NCI-H1417 (cell line): ENCODE measurements at places on chromosomes 3 and 15.
A peak's percentile ranks its signal among the peaks of the same experiment; 100 is the strongest.

GRCh38 chr3:16090706-16091105 is 83.8 kb upstream of the GALNT15 start:
- no peak for DNase-seq

GRCh38 chr3:183354325-183354831 is 74.0 kb downstream of the MCF2L2 start:
- no peak for DNase-seq

DNA sequence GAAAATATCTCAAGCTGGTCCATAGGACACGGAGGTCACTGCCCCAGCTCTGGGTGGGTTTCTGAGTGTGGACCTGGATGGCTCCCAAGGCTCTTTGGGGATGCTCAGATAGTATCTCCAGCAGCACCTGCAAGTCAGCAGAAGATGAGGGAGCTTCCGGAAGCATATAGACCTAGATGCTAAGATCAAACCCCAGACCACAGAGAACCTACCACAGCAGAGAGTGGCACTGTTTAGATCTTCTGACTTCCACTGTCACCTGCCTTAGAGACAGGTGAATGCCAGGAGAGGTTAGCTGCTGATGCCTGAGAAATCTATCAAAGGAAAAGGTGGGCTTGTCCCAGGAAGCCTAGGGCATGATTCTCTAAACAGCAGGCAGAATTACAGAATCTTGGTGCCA is 105.7 kb upstream of the TRPM1 start:
- DNase-seq: no peak

- no peak for DNase-seq
Measured at GRCh38 chr3:179100652-179101051, 29.0 kb upstream of the ZMAT3 start.

DNA sequence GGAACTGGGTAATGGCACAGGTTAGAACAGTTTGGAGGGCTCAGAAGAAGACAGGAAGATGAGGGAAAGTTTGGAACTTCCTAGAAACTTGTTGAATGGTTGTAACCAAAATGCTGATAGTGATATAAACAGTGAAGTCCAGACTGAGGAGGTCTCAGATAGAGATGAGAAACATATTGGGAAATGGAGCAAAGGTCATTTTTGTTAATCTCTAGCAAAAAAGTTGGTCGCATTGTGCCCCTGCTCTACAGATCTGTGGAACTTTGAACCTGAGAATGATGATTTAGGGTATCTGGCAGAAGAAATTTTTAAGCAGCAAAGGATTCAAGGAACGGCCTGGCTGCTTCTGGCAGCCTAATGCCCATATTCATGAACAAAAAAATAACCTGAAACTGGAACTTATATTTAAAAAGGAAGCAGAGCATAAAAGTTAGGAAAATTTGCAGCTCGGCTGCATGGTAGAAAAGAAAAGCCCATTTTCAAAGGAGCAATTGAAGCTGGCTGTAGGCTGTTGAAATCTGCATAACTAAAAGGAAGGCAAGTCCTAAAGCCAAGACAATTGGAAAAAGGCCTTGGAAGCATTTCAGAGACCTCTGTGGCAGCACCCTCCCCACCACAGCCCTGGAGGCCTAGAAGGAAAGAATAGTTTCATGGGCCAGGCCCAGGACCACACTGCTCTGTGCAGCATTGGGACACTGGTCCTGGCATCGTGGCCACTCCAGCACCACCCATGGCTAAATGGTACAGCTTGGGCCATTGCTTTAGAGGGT is 182.6 kb upstream of the CD96 start:
- DNase-seq: no peak

DNA sequence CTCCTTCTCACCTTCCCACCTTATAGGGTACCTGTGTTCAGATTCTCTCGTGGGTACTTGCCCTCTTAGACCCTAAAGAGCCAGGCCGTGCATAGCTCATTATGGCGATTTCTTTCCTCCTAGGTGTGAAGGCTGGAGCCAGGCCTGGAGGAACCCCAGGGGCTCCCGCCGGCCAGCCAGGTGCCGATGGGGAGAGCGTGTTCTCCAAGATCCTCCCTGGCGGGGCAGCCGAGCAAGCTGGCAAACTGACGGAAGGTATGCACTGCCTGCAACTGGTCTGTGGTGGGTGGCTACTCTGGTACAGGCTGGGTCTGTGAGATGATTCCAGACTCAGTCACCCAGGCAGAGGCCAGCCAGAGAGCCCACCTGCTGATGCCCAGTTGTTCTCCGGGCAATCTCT is 9.9 kb upstream of the APEH start:
- DNase-seq: no peak

DNA sequence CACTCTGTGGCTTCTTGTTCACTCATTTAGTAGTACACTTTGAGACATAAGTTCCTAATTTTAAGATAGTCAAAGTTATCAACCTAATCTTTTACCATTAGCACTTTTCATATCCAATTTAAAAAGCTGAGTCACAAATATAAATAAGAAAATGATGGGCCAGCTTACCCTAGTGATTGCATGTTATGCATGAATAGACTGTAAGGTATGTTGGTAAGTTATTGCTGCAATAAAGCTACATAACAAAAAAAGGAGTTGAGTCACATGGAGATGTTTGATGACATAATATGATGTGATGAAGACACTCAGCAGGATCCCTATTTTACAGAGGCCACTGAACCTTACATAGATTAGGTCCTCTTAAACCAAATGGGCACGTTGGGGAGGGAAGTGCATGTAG is 161.3 kb downstream of the OCA2 start:
- no peak for DNase-seq

- DNase-seq: no peak
Measured at GRCh38 chr3:52350416-52350815, 34.3 kb downstream of the DNAH1 start.

- no peak for DNase-seq
Measured at GRCh38 chr3:30855400-30856292, 38.8 kb downstream of the GADL1 start.

GRCh38 chr3:140274429-140274828 is 339.4 kb downstream of the CLSTN2 start:
- no peak for DNase-seq

- DNase-seq: peak; percentile 30
Measured at GRCh38 chr3:48399387-48400172, 27.6 kb downstream of the FBXW12 start.

DNA sequence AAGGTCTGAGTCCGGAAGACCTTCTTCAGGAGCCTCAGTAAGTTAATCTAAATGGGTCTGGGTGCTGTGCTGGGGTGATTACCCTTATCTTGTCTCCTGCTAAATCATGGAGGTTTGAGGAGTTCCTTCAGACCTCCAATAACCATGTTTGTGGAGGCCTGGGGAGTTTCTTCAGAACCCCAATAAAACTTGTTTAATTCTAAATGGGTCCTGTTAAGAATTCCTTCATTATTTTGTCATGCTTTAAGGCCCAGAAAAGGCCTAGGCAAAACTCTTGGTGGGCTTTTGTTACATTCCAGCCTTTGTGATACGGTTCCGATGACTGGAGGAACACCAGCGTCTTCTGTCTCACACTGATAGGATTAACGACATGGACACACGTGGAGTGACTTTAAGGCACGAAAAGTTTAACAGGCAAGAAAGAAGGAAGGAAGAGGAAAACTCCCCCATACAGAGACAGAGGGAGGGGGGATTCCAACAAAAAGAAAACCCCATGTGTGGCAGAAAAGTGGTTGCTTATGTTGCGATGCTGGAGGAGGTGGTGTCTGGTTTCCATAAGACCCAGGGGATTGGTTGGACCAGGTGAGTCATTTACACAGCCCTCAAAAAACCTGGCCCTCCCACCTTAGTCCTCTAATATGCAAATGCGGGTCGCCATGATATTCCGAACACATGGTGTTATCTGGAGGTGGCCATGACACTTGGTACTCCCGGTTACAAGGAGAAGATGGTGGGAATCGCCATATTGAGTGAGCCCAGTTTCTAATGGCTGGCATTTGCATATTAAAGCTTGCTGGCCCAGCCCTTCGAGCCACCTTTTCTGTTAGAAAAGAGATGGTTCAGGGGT is 72.6 kb upstream of the MFGE8 start:
- DNase-seq: no peak

GRCh38 chr15:35491999-35492398 is 54.0 kb downstream of the DPH6 start:
- DNase-seq: no peak

GRCh38 chr3:76400141-76400540 is 614.8 kb upstream of the ZNF717 start:
- DNase-seq: no peak

- DNase-seq: peak; percentile 75
Measured at GRCh38 chr3:189316296-189317019, 144.7 kb downstream of the TPRG1 start.

GRCh38 chr3:139123377-139124095 is 78.8 kb upstream of the PRR23C start:
- no peak for DNase-seq
